ENCODE measurements at places on chromosomes 6 and 20.

DNA sequence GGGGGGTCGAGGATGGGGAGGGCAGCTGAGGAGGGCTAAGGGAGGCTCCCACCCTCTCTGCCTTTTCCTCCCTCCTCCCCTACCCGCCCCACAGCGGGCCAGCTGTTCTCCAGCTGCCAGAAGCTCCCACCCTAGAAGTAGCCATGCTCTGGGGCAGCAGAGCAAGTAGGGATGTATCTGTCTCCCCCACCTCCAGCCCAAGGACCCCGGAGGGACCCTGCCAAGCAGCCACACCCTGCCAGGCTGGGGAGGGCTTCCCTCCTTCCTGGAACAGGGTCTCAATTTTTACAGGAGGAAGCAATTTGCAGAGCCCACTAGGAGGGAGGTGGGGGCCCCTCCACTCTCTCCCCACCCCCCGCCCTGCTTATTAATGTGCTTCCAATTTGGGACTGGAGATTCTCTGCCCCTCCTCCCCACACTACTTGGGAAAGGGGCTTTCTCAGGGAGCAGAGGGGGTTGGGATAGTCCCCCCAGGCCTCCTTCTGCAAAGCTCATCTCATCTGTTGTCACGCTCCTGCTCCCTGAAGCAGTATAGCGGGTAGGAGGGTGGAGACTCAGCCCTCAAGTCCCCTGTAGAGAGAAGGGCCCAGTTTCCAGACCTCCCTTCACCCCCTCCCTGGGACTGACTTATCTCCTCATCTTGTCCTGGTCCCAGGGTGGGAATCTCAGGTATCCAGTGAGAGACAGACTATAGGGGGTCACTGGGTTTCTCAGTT lies 4.5 kb downstream of the TEAD3 start:
- no peak for DNase-seq

DNA sequence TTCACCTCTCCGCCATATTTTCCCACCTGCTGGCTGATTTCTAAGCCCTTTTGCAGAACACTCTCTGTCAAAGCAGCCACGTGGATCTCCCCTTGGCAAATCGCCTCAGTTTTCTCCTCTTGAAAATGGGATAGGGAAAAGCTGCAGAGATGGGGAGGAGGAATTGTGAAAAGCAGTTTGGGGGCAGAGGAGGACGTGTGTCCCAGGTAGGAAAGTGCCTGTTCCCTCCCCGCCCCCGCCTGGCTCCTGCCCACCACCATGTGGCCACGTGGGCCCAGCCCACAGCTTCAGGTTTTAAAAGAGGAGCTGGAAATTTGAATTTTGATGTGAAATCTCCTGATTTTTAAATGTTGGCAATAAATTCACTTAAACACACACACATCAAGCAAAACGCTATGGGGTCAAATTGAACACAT lies 3.6 kb upstream of the CEBPB start:
- DNase-seq, result no peak

- DNase-seq, result no peak
Observed at GRCh38 chr6:39048481-39049399, at the start of gene GLP1R. Gene GLP1R, plus strand, starts transcription at chr6:39048781. Its CDS starts 60 bp downstream, at chr6:39048841.

GRCh38 chr6:4101298-4101697 lies 22.4 kb upstream of the FAM217A start:
- DNase-seq, result no peak

- no peak for DNase-seq
Observed at GRCh38 chr6:47952640-47953039, 158.4 kb downstream of the PTCHD4 start.

GRCh38 chr6:67608099-67608749 lies 1026.9 kb upstream of the ADGRB3 start:
- DNase-seq, result no peak

- DNase-seq, result no peak
Observed at GRCh38 chr6:2848851-2849250, 7.2 kb upstream of the SERPINB1 start.

GRCh38 chr6:147043994-147044477 lies 160.2 kb upstream of the STXBP5 start:
- no peak for DNase-seq

DNA sequence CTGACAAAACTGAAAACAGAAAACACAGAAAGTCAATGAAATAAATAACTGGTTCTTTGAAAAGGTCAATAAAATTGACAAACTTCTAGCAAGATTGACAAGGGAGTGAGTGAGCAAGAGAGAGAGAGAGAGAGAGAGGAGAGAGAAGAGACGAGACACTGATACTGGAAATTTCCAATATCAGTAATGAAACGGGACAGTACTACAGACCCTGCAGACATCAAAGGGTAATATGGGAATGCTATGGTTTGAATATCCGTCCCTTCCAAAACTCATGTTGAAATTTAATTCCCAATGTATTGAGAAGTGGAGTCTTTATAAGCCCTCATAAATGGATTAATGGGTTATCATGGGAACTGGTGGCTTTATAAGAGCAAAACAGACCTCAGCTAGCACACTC lies 3.8 kb downstream of the TTI1 start:
- no peak for DNase-seq

- DNase-seq, result no peak
Observed at GRCh38 chr6:159981403-159982245, 12.7 kb downstream of the IGF2R start.

- DNase-seq, result no peak
Observed at GRCh38 chr6:13234130-13234529, 94.2 kb downstream of the TBC1D7 start.

DNA sequence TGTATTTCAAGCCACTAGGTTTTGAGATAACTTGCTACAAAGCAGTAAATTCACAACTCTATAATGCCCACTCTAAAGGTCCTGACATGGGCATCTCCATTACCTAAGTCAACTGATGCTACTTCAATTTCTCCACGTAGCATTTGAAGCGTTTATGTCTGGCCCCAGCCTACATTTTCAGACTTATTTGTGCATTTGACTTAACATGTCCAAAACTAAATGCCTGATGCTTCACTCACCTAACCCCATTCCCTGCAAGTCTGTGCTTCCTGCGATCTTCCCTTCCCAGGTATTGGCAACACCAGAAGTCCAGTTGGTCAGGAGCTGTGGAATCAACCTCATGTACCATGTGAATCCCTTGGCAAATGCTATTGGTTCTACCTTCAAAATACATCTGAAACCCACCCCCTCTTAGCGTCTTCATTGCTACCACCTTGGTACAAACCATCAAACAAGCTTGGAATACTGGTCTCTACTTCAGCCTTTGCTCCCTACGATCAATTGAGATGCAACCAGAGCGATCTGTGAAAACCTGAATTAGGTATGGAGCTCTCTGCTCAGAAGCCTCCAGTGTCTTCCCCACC lies 12.8 kb upstream of the ZNFX1 start:
- DNase-seq, result no peak

- DNase-seq, result no peak
Observed at GRCh38 chr6:42724825-42725224, 2.4 kb upstream of the PRPH2 start.

- DNase-seq, result no peak
Observed at GRCh38 chr20:55579802-55580201, 425.5 kb downstream of the CBLN4 start.

DNA sequence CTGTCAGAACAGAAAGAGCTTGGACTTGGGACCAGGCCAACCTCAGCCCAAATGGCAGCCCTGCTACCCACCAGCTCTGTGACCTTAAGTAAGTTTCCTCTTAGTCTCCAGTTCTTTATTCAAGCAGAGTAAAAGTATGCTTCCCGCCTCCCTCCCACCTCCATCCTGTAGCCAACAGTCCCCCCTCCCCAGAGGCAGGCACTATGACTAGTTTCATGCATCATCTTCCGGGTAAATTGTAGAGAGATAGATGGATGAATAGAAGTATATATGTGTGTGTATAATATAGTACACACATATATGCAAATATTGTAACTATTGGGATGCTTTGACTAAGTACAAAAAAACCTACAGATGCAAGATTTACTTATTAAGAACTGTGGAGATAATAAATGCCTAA lies 39.5 kb upstream of the B4GALT5 start:
- DNase-seq, result no peak

DNA sequence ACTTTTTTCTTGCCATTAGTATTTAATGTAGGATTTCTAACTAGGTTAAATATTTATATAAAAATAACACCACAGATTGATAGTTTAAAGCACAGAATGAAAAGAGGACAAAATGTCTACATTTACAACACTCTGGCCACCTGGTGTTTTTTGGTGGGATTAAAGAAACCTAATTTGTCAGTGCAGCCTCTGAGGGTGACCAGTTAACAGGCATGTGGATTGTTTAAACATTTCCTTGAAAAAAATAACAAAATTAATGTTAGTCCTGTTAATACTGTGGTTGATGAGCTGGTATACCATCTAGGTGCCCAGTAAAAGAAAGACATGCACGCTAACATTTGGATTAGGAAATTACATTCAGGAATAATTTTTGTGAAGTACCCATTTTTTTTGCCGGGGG lies 8.8 kb downstream of the SLC9A8 start:
- DNase-seq, result no peak

DNA sequence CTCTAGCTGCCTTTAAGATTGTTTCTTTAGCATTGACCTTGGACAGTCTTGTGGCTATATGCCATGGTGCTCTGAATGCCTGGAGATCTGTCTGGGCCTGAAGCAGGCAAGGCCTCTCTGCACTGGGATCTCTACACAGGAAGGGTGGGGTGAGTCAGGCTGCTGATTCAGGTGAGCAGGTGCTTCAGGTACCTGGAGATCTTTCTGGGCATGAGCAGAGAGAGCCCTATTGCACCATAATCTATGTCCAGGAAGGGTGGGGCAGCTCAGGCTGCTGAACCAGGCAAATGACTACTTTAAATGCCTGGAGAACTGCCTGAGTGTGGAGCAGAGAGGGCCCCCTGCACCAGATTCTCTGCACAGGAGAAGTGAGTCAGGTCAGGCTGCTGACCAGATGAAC lies 94.5 kb downstream of the TPBG start:
- no peak for DNase-seq

Measured in GM06990 (cell line).